Amniotic stem cell (primary cell): ENCODE measurements at places on chromosomes 1 and 21.
A peak's percentile ranks its signal among the peaks of the same experiment; 100 is the strongest.

- DNase-seq = no peak
Observed at GRCh38 chr1:8571200-8571984, 246.0 kb downstream of the RERE start.

DNA sequence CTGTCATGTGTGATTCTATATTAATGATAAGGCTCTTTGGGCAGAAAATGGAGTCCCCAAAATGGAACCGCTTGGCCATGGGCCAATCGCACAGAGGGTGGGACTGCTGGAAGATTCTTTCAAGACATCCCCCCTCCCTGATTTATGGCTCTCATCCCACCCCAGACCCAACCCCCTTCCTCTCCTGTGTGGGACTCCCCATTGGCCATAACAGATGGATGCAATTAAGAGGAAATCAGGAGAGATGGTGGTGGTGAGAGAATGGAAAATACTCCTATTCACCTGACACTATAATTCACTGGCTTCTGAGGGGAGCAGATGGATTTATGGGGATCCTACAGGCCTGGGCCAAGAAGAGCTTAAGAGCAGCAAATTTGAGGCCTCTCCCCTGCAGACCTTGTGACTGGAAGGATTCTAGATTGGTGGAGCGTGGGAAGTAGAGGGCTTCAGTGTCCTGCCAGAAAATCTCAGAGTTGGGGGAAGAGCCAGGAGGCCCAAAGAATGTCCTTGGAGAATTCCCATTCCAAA is 1.7 kb downstream of the IGFN1 start:
- DNase-seq = no peak

GRCh38 chr1:25031601-25031965 is 101.5 kb upstream of the RUNX3 start:
- DNase-seq = no peak

DNA sequence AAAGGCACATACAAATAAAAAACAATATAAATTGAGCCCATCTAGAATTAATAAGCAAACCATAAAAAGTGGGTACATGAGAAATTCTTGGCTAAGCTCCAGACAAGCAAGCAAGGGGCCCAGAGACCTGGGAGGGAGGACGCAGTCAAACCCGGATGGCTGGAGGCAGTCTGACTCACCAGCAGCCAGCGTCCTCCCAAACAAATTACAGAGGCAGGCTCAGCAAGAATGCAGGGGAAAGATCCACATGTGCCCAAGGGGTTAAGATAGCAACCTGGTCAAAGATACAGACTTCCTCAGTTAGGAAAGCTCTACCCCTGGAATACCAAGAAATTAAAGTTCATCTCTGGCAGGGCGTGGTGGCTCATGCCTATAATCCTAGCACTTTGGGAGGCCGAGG is 7.4 kb upstream of the TIAM1 start:
- no peak for DNase-seq

- DNase-seq = no peak
Observed at GRCh38 chr1:111778541-111779051, 22.9 kb downstream of the DDX20 start.

- DNase-seq = no peak
Observed at GRCh38 chr1:91572044-91572443, 71.4 kb downstream of the CDC7 start.

GRCh38 chr1:49229555-49229954 is 452.9 kb upstream of the BEND5 start:
- no peak for DNase-seq

DNA sequence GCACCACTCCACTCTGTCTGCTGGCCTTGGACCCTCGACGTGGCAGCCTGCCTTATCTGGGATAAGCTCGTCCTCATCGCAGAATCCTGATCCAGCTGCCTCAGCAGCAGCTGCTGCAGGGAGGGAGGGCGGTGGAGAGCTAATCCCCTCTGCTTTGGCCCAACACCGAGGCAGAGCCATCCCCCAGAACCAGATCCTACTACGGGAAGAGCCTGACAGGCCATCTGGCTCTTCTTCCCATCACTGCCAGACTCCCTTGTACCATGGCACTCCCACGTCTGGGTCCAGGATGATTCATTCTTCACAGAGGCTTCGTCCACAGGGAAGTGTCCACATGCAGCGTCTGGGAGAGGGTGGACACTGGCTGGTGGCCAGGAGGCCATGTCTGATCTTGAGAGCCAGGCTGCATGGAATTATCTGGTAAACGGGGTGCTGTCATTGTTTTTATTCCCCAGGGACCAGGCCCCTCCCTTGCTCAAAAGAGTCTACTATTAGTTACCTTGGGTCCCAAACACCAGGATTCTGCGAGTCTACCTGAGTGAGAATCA is 14.6 kb upstream of the PKP1 start:
- DNase-seq = peak; percentile 5

DNA sequence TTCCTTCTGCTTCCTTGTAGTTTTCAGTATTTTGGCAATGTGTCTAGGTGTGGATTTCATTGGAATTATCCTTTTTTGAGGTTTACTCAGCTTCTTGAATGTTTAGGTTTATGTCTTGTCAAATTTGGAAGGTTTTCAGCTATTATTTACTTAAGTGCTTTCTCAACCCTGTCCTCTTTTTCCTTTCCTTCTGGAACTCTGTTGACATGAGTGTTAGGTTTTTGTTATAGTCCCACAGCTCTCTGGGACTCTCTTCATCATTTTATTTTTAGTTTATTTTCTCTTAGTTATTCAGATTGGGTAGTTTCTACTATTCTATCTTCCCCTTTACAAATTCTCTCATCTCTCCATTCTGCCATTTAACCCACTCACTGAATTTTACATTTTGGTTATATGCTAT is 63.1 kb upstream of the GPR88 start:
- DNase-seq = no peak
